ENCODE measurements at places on chromosomes 6 and 20.

GRCh38 chr6:42135722-42136121, 6.7 kb downstream of the C6orf132 start:
- H3K4me3 ChIP-seq, result no peak overlapping the region
- peaks cover 19% of the 10 kb centered on the region for H3K4me1 ChIP-seq
- H3K36me3 ChIP-seq, result no peaks in the 10 kb centered on the region
- H3K27ac ChIP-seq, result no peak overlapping the region
- no peaks in the 10 kb centered on the region for H3K27me3 ChIP-seq
- no peak for DNase-seq

- no peaks in the 10 kb centered on the region for H3K36me3 ChIP-seq
- DNase-seq, result no peak
- no peaks in the 10 kb centered on the region for H3K27me3 ChIP-seq
Observed at GRCh38 chr20:18738055-18738454, 75.5 kb upstream of the SCP2D1 start.

DNA sequence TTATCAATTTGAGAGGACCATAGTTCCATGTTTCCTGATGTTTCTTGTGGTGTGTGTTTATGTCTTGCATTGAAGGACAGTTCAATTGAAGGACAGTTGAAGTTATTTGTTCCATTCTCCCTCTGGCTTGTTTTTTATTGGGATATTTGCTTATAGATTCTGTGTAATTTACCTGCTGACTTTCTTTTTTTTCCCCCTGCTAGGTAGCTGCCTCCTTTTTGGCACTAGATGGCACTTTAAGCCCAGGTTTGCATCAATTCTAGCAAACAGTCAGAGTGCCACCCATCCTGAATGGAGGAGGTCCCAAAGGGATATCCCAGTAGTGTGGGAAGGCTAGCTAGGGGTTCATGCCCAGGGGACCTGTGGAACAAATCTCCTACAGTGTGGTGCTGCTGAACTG, 78.1 kb downstream of the CFAP61 start:
- H3K4me3 ChIP-seq, result no peak overlapping the region
- H3K27me3 ChIP-seq, result no peaks in the 10 kb centered on the region
- no peaks in the 10 kb centered on the region for H3K4me1 ChIP-seq
- DNase-seq, result no peak
- no peak overlapping the region for H3K27ac ChIP-seq

DNA sequence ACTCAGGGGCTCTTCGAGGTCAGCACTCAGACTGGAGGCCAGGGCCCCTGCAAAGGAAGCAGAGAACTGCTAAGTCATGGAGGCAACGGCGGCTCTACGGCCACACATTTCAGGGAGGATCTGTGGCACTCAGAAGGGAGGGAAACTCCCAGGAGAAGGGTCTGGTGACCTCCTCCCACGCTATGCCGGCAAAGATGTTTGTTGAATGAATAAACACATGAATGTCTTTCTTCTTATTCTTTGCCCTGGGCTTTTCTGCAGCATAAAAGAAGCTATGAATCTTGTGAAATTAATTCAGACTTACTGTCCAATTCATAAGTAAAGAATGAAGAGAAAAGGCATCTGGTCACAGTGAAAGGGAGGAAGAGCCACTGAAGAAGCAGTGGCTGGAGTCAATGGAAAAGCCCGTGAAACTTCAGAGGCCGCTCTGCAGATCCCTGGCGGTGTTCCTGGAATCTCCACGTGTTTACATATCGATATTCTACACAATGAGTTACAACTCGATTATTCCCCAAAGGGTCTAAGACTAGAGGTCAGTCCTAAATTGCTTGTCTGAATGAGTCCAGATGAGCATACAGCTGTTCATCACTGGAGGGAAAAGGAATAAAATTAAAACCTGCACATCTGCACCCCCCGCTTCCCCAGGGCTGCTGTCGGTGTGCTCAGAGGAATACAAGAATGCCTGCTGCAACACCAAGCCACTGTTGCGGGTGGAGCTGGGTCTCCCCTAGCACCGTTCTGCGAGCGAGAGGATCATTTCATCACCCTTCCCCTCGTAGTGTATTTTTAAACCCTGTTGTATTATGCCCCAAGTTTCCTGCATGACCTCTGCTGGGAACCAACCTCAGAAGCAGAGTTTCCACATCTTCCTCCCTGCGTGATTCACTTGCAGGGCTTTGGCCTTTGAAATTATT, 25.6 kb downstream of the INSM1 start:
- no peaks in the 10 kb centered on the region for H3K36me3 ChIP-seq
- DNase-seq, result no peak
- H3K27ac ChIP-seq, result no peak overlapping the region
- no peaks in the 10 kb centered on the region for H3K27me3 ChIP-seq
- H3K4me3 ChIP-seq, result no peak overlapping the region

DNA sequence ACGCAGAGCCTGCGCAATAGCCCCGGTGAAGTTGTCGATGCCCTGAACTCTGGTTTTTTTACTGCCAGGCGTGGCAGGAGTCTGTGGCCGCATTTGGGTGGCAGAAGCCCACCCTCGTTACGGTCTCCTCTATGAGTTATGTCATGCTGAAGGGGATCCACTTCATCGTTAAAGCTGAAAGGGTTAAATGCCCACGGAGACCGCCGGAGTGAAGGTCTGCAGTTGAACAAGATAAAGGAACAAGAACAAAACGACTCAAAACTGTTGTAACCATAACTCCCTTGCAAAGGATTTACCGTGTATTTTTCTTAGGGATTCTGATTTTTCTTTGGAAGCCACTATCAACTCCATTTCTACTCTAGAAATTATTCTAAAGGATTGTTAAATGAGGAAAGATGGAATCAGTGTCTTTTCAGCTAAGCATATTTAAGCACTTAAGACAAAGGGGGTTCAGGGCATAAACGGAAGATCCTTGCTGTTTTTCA, 501 bp upstream of the ELOVL5 start:
- no peaks in the 10 kb centered on the region for H3K36me3 ChIP-seq
- no peaks in the 10 kb centered on the region for H3K4me1 ChIP-seq
- H3K4me3 ChIP-seq, result peak overlapping the region; percentile 96
- DNase-seq, result no peak
- H3K27ac ChIP-seq, result peak overlapping the region; percentile 97

- H3K36me3 ChIP-seq, result no peaks in the 10 kb centered on the region
- peak overlapping the region; percentile 55 for H3K27ac ChIP-seq
- H3K4me1 ChIP-seq, result peaks cover 28% of the 10 kb centered on the region
- no peak for DNase-seq
- no peak overlapping the region for H3K4me3 ChIP-seq
- peaks cover 9% of the 10 kb centered on the region for H3K27me3 ChIP-seq
Observed at GRCh38 chr20:62819494-62820174, 2.8 kb downstream of the COL9A3 start.

DNA sequence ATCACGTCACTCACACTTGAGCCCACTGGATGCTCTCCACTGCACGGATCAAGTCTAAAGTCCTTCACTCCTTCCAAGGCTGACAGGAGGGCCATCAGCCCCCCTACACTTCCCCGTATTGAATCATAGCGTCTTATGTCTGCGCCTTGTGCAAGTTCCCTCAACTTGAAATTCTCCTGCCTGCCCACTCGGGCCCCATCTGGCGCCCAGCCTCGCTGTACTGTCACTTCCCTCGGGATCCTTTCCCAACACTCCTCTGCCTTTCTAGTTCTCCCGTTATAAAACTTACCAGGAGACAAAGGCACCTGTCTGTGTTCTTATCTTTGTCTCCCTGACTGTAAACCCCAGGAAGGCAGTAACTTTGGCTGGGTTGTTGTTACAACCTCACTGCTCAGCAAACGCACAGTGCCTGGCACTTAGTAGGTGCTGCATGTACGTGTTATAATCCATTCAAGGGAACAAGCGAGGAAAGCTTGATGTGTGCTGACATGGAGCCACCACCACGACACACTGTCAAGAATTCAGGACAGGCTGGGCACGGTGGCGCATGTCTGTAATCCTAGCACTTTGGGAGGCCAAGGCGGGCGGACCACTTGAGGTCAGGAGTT, 33.8 kb upstream of the ZFAND3 start:
- no peaks in the 10 kb centered on the region for H3K27me3 ChIP-seq
- peaks cover 2% of the 10 kb centered on the region for H3K4me1 ChIP-seq
- no peak overlapping the region for H3K27ac ChIP-seq
- no peak for DNase-seq
